Lower leg skin (tissue), 4 donors: ENCODE measurements at places on chromosomes 12 and 14.

- no peak for DNase-seq
These were observed 10.9 kb downstream of the CCDC85C start for GRCh38 chr14:99592933-99593753.

DNA sequence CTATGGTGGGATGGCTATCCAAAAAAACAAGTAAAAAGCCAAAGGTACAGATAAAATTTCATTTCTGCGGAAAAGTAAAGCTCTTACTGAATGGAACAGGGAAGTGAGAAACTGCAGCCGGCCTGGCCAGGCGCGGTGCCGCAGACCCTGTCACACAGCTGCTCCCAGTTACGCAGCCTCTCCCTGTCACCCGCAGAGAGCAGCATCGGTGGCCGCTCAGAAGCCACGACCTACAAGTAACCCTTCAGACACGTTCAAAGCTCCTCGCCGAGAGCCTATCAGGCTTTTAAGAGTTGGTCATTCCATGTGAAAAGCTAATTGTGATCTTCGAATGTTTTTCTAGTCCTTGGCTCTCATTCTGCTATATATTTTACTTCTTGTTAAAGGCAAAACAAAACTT is 11.0 kb upstream of the ANKLE2 start:
- no peak for DNase-seq

GRCh38 chr14:84482256-84483071 is 1047.5 kb upstream of the FLRT2 start:
- DNase-seq = no peak

DNA sequence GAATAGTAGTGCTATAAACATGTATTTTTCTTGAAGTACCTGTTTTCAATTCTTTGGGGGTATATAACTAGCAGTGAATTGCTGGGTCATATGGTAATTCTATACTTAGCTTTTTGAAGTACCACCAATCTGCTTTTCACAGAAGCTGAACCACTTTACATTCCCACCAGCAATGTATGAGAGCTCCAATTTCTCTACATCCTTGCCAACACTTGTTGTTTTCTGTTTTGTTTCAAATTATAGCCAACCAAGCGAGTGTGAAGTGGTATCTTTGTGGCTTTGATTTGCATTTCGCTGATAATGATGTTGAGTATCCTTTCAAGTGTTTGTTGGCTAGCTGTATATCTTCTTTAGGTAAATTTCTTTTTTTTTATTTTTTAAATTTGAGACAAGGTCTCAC is 95.7 kb downstream of the PAPLN start:
- DNase-seq = no peak

DNA sequence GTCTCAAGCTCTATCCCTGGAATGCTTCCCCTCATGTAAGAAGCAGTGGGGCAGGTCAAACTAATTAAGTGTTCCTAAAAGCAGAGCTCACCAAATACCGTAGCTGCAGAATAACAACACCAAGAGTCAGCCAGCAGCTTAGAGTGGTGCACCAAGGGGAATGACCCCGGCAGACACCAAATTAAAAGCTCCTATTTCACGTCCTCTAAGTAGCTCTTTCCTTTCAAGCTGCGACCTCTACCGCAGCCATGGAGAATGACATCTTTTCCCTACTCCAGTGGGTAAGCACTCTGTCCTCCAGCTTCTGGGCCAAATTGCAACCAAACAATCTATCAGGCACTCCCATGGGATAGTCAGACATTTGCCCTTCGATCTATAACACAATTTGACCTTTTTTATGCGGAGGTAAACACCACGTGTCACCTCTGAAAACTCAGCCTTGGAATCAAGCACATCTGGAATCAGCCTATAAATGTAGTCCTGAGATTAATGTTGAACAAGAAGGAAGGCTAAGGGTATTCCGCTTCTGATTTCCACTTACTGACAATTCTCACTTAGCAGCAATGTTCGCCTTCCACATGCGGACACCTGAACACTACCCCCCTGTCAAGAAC is 67.6 kb upstream of the CDKN3 start:
- peak; percentile 15 for DNase-seq

DNA sequence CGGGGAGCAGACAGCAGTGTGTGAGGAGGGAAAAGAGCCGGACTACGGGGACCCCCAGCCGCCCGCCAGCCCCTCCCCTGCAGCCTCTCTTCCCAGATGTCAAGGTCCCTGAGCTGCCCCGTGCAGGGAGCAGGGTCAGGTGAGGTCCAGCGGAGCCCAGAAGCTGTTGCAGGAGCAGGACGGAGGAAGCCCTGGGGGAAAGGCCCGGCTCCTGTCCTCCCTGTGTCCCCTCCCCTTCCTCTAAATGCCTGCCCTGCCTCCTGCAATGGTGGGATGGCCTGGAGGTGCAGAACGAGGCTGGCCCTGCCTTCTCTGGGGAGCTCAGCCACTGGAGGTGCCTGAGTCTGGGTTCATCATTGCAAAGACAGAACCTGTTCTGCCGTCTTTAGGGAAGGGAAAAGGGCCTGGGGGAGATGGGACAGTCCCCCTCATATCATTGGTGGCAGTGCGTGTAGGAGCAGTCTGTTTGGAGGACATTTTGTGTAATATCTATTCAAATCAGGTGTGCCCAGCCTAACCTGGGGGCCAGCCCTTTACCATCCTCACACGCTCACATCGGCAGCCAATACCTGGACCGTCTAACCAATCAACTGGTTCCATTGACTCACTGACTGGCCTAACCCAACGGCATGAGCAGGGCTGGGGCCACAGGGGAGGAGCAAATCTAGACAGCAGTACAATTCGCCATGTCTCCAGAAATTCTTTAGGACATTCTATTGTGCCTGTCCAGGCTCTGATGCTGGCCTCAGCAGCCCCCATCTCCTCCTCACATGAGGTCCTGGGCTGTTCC is 364.1 kb upstream of the SFSWAP start:
- DNase-seq = peak; percentile 63
